ENCODE measurements at places on chromosomes 6 and 20.

DNA sequence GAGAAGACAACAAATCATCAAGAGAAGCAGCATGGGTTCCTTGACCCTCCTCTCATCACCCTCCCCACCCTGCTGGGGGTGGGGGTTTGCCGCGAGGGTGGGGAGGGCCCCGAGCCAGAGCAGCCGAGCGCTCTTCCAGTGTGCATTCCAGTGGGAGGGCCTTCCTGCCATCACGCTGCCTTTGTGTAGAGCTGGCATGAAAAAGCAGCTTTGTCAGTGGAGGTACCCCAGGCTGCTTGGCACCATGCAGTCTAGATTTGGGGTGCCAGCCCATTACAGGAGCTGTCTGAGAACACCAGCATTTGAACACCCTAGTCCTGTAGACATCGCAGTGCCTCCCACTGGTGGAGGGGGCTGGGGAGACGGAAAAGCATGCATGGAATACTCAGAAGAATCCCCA, 12.2 kb downstream of the BAK1 start:
- DNase-seq, result no peak

DNA sequence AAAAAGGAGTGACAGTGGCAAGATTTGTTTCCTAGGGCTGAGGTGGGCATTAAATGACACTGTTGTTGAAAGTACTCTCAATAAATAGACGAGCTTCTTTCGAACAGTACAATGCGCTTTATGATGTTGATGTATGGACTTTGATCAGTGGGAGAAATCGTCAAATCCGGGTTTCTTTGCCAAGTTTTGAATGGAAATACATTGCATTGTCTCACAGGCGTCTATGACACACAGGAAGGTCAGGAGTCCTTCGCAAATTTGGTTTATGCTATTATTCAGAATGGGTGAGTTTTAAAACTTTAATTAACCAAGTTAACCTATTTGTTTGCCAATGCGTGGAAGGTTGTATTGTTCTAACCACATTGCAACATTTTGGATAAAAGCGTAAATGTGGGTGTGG, 547.3 kb upstream of the SLC35B3 start:
- DNase-seq, result no peak

DNA sequence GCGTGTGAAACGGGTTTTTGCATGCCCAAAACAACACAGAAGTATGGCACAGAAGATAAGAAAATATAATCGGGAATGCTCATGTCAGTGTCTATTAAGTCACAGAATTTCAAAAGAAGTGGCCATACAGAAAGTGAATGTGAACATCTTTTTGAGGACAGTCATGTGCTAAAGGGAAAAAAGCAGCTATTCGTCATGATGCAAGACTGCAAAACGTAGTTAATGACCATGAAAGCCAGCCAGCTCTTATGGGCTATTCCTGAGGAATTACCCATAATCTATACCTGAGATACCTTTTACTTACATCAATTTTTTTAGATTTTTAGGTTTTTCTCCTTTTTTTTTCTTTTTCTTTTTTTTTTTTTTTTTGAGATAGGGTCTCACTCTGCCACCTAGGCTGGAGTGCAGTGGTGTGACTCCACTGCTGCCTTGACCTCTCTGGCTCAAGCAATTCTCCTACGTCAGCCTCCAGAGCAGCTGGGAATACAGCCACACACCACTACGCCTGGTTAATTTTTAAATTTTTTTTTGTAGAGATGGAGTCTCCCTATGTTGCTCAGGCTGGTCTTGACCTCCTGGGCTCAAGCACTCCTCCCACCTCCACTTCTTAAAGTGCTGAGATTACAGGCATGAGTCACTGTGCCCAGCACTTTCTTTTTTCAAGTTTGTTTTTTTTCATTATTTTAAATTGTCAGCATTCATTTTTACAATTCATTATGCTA, 18.1 kb upstream of the ZBP1 start:
- no peak for DNase-seq

- no peak for DNase-seq
These were observed 551.1 kb upstream of the SYNCRIP start for GRCh38 chr6:86193821-86194220.

DNA sequence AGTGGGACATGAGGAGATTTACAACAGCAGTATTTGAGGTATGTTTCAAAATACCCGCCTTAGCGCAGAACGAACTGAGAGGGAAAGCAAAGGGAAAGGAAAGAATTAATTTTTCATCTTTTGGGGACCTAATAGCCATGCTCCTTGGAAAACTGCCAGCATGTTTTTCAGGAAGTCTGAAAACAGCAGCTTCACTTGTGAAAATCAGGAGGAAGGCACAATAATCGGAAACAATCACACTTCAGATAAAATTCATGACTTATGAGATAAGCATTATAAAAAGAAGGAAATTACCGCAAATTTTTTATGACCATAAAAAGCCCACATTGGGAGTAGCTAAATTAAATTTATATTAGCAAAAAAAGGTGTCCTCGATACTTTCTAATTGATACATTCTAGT, 541.1 kb downstream of the HAO1 start:
- DNase-seq, result no peak

DNA sequence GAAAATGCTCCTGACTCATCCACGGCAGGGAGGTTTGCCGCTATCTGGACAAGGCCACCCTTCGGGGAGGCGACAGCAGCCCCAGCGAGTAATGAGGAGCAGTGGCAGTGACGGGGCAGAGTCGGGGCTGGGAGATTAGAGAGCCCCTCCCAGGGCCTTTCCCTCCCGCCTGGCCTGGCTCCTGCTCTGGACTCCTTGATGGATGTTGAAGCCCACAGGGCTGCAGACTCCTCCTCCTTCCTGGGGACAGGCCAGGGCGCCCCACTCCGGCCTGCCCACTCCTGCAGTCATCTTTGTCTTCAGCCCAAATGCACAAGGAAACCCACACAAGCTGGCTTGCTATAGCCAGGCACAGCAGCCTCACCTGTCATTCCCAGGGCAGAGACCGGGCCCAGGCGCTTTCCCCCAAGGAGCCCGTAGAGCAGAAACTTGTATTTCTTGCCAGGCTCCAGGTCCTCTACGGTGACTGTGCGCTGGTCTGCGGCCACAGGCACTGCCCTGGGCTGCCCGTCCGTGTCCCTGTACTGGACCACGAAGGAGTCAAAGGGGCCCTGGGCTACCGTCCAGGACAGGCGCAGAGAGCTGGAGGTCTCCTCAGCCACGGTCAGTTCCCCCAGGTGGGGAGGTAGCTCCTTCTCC, 7.7 kb downstream of the CYP21A2 start:
- no peak for DNase-seq

- no peak for DNase-seq
These were observed 9.4 kb upstream of the GMPR start for GRCh38 chr6:16228709-16229665.

GRCh38 chr6:43990627-43991619, 136.3 kb downstream of the MRPL14 start:
- no peak for DNase-seq

DNA sequence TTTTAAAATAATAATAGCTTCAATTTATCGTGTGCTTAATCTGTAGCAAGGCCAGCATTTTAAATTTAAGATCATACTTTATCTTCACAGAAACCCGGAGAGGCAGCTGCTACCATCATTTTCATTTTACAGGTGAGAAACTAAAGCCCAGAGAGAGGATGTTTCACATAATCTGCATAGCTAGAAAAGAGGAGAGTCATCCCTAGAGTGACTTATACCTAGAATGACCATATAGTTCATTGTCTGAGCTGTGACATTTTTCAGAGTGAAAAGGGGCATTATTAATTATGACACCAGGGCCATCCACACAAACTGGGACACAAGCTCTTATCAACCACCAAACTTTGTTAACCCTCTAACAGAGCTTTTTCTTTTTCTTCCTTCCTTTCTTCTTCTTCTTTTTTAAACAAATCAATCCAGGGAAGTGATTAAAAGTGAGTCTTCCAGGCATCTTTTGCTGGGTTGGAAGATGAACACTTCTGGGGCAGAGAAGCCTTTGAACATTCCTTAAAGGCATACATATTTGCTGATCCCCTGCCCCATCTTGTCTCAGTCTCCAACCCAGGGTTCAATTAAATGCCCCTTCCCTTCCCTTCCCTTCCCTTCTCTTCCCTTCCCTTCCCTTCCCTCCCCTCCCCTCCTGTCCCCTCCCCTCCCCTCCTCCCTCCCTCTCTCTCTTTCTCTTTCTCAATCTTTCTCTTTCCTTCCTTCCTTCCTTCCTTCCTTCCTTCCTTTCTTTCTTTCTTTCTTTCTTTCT, 272.5 kb upstream of the JAG1 start:
- no peak for DNase-seq

- DNase-seq, result no peak
These were observed 13.7 kb downstream of the KCNS1 start for GRCh38 chr20:45087097-45087790.

- no peak for DNase-seq
These were observed 20.6 kb downstream of the ENPP3 start for GRCh38 chr6:131657630-131658111.

GRCh38 chr20:38941726-38942389, 15.6 kb downstream of the FAM83D start:
- no peak for DNase-seq

DNA sequence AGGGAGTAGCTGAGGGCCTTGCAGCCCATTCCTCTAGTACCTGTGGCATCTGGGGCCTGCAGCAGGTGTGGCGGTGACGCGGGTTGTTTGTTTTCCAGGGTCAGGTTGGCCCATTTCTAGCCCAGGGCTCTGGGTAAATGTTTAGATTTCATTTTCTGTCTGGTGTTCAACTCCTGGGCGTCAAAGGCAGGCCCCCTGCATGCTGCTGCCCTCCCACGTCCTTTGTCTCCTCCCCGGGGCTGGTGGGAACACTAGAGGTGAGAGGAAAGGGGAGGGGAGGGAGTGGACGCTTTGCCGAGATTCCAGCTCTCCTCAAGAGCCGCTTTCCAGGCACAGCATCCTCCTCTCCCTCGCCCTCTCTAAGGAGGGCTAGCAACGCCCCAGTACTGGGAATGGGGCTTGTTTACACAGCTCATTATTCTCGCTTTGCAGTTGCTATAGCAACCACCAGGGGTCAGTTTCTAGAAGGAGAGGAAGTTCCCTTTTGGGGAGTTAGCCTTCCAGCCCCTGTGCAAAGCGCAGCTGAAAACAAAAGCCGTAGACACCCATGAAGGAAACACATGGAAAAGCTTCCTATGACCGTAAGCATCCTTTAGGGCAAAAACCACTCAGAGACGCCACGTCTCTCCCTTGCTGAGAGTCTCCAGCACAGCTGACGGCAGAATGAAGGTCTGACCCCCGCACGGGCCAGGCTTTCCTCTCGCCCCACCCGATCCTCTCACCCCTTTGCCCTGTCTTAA, 170.6 kb downstream of the LY86 start:
- DNase-seq, result no peak

- no peak for DNase-seq
These were observed 14.9 kb downstream of the SSR1 start for GRCh38 chr6:7298113-7298512.

- DNase-seq, result no peak
These were observed 3.3 kb upstream of the MTCH1 start for GRCh38 chr6:36989264-36989663.

GRCh38 chr20:63738687-63739129, 868 bp upstream of the SLC2A4RG start:
- no peak for DNase-seq

DNA sequence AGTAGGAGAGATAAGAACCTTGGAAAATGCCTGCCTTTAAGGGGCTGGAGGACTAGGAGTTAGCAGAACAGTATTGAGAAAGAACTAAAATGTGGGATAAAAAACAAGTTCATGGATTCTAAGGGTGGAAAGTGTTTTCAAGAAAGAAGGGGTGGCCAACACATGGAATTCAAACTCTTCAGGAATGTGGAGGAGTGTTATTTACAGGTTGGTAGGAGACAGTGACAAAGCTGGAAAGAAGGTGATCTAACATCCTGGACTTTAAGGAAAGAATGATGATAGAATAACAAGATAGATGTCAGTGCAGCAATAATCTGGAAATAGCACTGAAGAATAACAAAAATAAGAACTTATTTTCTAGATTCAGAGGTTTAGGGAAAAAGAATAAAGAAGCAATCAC, 54.0 kb upstream of the TNFRSF21 start:
- no peak for DNase-seq

DNA sequence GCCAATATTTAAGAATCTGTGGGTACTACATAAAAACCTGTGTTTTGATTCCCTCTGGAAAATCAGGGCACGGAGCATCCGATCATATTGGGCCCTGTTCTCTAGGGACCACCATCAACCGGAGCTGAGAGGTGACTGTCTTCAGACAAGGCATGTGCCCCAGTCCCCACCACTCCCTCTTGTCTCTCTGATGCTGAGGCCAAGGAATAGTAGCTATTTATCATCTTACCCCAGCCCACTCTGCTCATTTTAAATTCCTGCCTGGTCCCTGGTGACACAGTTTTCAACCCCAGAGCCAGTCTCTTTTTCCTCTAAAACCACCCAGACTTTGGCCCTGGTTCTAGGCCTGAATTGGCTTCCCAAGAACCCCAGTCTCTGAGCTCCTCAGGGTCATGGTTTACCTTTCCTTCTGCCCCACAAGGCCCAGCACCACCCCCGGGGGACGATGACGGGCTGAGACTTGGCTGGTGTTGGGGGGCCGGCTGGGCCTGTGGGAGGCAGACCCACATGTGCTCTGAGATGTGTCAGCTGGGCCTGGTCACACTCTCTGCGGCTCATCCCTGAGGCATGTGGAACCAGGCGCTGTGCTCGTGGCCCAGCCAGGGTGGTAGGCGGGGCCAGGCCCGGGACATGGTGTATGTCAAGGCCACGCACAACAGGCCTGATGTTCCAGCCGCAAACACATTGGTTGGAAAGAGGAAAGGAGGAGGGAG, 114.4 kb downstream of the CEBPB start:
- no peak for DNase-seq

DNA sequence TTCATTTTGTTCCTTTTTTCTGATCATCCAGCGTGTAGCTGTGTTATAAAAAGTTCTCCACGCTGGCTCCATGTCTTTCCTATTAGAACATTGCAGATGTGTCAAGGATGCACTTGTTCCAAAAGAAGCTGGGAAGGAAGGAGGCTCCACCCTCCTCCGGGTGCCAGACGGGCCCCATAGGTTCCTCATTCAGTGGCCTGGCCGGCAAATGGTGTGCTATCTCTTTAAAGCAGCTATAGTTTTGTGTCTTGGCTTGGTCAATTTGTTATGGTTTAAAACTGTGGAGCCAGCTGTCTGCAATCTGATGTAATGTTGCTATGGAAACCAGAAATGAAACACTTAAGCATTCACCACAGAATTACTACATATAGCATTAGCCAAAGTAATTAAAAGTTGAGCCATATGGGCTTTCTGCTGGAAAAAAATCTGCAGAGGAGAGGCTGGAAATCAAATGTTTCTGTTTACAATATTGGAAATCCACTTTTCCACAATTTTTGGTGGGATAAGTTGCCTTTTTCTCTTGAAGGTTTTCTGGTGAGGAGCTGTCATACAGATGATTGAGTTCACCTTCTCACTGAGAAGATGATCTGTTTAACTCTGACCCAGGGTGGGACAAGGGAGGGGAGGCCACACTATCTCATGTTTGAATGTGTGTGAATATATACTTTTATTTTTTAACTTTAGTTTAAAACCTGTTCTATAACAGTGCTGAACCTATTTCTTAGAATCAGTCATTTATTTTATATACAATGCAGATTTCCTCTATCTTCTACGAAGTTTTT, 167.4 kb downstream of the SASH1 start:
- DNase-seq, result no peak

- DNase-seq, result no peak
These were observed 409.9 kb upstream of the MARCKS start for GRCh38 chr6:113447088-113447831.

All from stimulated activated CD4-positive, alpha-beta T cell treated with anti-CD3 and anti-CD28 coated beads, Interleukin-1b, Interleukin-23, amount 100 ng/mL, for 1 hour (primary cell).